Lower lobe of right lung (tissue), 2 donors: ENCODE measurements at places on chromosomes 16 and 17. TPM values are rescaled to one million over a fixed set of nuclear protein-coding genes. Genes with fewer than 3 reads are reported as not detected.

ZDHHC1 gene
- 18.9 TPM for total RNA-seq

FAM171A2 gene
- total RNA-seq: 1.2 TPM

CES3 gene
- total RNA-seq: 2.5 TPM

NAGLU gene
- 39.1 TPM for total RNA-seq

TP53TG3C gene
- total RNA-seq: not detected

NPIPA3 gene
- 1.4 TPM for total RNA-seq

EPN3 gene
- total RNA-seq: 1.5 TPM

- no peak for DNase-seq
Measured at GRCh38 chr16:4698321-4699045, 5.1 kb downstream of the NUDT16L1 start.

GRCh38 chr17:10661437-10661836, 4.3 kb upstream of the MYH3 start:
- DNase-seq: no peak

GRCh38 chr16:85936816-85937215, 37.9 kb downstream of the IRF8 start:
- DNase-seq: no peak

DNA sequence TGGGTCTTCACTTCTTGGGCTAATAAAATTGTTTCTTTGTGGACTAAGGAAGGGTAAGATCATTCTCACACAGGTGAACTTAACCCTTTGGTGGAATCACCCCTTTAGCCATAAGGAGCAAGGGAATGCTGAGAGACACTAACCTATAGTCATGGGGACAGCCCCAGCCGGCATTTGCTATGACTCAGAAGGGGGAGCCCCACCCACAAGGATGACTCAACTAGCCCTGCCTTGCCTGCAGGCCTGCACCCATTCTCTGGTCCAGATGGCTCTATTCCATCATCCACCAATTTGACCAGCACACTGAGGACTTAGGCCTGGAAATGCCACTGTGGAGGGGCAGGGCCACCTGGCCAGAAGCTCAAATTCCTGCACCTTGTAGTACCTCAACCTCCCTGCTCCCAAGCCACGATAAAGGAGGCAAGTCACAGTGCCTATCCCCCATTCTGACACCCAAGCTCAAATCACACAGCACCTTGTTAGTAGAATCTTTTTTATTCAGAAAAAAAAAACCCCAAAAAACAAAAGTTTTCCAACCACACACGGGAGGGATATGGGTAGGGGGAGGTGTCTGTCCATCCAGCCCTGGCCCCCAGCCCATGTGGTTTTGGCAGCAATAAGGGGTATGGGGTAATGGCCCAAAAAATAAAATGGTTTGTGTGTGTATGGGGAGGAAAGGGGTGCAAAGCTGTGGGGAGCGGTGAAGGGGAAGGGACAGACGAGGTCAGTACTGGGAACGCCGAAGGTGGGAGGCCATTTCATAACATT, 3.0 kb downstream of the PFN1 start:
- peak; percentile 77 for DNase-seq

DNA sequence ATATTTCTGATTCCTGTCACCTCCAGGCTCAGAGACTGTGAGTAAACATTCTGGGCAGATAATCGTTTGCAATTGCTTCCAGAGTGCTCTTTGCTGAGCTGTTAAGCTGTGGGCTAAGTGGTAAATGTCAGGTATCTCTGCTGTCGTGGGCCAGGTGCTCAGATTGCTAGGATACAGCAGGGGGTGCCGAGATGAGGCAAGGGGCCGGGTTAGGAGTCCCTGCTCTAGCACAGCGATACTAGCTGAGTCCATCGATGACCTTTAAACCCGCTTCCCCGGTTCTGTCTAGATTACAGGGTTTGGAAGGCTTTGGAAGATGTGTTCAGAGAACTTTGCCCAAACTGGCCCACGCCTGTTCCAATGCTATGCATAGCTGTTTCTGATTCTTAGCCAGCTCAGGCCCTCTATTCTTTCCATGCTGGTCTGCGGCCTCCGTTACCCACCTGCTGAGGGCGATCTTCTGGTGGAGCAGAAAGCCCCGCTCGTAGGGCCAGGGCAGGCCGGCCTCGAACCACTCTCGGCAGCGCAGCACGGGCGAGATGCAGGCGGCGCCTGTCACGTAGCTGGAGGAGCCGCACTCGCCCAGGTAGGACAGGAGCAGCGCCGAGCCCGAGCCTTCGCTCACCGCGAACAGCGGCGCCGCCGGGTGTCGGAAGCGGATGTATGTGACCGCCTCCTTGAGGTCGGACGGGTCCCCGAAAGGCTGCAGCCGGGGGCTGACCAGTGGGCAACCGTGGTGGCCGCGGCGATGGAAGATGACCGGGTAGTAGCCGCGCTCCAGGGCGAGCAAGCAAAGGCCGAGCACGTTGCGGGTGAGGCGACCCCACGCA, 979 bp downstream of the ABHD15 start:
- DNase-seq: peak; percentile 74

DNA sequence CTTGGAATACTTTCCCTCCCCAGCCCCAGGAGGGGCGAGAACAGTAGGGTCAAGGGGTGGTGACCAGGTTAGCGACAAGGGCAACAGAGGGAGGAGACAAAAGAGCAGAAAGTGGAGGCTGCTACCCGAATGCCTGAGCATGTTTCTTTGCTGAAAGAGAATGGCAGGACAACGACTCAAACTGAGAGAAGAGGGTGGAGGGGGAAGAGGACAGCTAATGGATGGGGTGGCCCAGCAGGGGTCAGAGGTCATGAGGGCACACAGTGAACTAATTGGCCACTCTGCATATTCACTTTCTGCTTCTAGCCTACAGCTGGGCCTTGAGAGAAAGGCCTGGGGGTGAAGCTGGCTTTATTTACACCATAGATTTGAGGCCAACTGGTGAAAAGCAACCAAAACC, 19.1 kb upstream of the DDX52 start:
- no peak for DNase-seq

- peak; percentile 68 for DNase-seq
Measured at GRCh38 chr16:11629071-11630030, 38.9 kb upstream of the SNN start.

- DNase-seq: no peak
Measured at GRCh38 chr16:3065069-3065741, at the start of gene IL32. Gene IL32, plus strand, starts transcription at chr16:3065640. Its CDS starts 172 bp downstream, at chr16:3065812.
